ENCODE measurements at places on chromosomes 6 and 20.
A peak's percentile ranks its signal among the peaks of the same experiment; 100 is the strongest.

- DNase-seq: no peak
These were observed 722.4 kb downstream of the GRIK2 start for GRCh38 chr6:102115911-102116310.

DNA sequence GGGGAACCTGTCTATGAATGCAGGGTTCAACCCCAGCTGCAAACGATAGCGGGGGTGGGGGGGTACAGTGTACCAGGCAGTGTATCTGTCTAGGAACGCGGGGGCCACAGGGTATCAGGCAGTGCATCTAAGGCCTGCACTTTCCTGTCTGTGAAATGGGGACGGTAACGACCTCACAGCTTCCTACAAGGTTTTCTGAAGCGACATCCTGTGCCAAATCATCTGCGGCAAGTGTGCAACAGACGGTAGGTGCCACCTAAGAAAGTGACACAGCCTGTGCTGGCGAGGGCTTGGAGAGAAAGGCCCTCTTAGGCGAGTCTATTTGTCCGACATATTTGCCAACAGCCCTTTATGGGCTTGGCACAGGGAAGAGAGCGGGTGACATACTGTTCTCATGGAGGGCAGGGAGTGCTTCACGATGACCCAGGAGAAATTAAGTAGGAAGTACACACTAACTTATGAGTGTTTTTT, 3.8 kb downstream of the DIDO1 start:
- no peak for DNase-seq

- peak; percentile 66 for DNase-seq
These were observed 39.2 kb downstream of the DYNLT1 start for GRCh38 chr6:158605266-158605878.

- DNase-seq: no peak
These were observed 1040.7 kb upstream of the ADGRB3 start for GRCh38 chr6:67594366-67594765.

- no peak for DNase-seq
These were observed 263.7 kb downstream of the SMOC2 start for GRCh38 chr6:168704678-168705077.

- DNase-seq: no peak
These were observed 84.7 kb upstream of the ADGRF1 start for GRCh38 chr6:47126647-47127391.

- peak; percentile 5 for DNase-seq
These were observed 24.7 kb upstream of the BHLHE23 start for GRCh38 chr20:63031251-63032014.

- DNase-seq: no peak
These were observed 219.0 kb downstream of the CDC5L start for GRCh38 chr6:44606504-44606903.

DNA sequence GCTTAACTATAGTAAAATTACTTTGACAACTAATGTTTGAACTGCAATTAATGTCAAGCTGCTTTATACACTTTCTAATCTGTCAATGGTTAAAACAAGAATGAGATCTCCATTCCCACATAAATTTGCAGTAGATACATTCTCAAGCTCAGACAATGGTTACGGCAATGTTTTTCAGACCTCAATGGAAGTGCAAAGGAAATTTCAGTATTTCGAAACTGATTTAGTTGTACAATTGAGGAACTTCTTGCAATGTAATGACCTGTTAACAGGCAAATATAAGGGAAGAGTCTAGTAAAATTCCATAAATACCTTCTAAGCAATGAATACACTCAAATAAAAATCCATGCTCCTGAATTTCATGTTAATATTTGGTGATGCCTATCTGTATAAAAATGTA, 94.7 kb downstream of the ADTRP start:
- no peak for DNase-seq

GRCh38 chr6:33108307-33108706, 32.5 kb downstream of the HLA-DPB1 start:
- DNase-seq: no peak

GRCh38 chr6:44028789-44029310, 98.4 kb downstream of the MRPL14 start:
- DNase-seq: no peak

- DNase-seq: no peak
These were observed 115.0 kb downstream of the TAF4 start for GRCh38 chr20:61950641-61951071.

GRCh38 chr20:44221368-44221954, 10.9 kb upstream of the OSER1 start:
- DNase-seq: no peak

- no peak for DNase-seq
These were observed 426.0 kb downstream of the ADGRB3 start for GRCh38 chr6:69061066-69061465.

DNA sequence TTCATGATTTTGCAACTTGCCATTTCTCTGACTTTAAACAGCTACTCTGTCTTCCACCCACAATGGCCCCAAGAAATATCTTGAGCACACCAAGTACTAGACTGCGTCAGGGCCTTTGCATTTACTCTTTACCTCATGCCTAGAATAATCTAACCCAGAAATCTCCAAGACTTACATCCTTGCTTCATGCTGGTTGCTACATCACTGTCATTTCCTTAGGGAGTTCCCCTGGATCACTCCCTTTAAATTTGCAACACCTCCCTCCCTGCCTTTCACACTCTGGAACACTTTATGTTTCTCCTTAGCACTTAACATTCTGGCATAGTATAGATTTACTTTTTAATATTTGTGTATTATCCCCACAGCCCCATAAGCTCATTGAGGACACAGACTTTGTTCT, 4.9 kb upstream of the ELOVL5 start:
- no peak for DNase-seq

GRCh38 chr6:35686873-35687555, 1.7 kb downstream of the FKBP5 start:
- no peak for DNase-seq

DNA sequence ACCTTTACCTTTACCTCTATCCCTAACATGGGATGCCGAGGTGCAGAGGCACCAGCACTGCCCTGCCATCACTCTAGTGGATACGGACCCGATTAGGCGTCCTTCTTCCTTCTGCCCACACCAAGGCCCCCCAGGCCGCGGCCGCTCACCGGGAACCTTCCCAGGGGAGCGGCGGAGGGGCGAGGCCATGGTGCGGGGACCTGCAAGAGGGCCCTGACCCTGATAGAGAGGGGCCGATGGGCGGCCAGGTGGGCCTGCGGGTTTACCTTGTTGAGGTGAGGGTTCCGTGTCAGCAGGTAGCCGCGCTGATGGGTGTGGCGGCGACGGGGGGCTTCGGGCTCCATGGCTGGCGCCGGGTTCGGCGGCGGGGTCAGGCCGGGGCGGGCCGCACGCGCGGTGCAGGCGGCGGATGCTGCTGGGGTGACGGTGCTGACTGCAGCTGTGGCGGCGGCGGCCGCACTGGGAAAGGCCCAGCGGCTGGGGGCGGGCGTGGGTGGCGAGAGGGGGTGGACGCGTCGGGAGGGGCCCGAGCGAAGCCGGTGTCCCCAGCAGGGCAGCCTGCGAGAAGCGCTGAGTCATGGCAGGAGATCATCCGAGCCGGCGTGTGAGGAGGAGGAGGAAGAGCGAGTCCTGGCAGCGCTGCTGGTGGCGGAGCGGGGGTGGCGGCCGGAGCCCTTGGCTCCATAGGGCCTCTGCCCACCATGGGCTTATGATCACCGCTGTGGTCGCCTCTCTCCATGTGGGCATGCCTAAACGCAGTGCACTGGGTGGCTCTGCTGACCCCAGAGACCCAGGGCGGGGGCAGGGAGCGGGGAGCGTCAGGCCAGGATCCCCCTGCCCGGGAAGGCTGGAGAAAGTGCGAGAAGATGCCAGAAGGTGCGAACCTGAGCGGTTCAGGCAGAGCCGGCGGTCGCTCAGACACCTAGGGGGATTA, at the start of gene ME1:
TSS of gene ME1 (minus strand) at position 441 of the 934 bp plus-strand sequence. CDS start at position 344, 97 bp downstream.
- DNase-seq: peak; percentile 75

- no peak for DNase-seq
These were observed 22.8 kb upstream of the RAB22A start for GRCh38 chr20:58286729-58287128.

DNA sequence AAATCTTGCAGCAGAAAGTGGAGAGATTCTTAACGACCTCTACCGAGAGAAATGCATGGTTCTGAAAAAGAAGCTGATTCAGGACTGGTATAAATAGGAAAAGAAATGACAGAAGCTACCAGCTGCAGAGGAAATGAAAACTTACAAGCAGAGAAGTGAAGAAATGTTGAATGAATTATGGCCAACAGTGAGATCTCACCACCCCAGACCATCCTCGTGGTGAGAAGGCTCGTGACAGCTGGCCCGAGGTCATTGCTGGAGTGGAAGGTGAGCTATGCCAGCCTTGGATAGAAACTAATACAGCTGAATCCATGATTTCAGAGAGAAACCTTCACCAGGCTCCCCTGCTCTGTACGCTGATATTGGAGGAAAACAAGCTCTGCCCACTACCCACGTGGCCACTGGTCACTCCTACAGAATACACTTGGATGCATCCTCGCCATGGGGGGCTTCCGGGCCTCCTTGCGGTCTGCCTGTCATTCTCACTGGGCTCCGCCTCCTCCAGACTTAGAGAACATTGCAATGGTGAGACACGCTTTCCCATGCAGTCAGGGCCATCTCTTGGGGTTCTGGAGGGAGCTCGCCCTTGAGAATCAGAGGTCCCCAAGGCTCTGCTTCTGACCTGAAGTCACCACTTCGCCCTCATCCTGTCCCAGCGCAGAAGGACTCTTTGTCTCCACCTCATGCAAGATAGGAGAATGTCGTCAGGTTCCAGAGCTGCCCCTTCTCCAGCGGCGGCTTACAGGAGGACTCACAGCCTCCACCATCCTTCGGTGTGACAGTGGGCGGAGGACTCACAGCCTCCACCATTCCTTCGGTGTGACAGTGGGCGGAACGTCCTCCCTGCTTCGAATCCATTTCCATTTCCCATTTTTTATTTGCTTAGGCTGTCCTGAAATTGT, 10.6 kb upstream of the TUBB2B start:
- DNase-seq: peak; percentile 44

- no peak for DNase-seq
These were observed 170.3 kb upstream of the TAB2 start for GRCh38 chr6:149147195-149147594.

- no peak for DNase-seq
These were observed 5.1 kb upstream of the HELZ2 start for GRCh38 chr20:63579017-63579694.

DNA sequence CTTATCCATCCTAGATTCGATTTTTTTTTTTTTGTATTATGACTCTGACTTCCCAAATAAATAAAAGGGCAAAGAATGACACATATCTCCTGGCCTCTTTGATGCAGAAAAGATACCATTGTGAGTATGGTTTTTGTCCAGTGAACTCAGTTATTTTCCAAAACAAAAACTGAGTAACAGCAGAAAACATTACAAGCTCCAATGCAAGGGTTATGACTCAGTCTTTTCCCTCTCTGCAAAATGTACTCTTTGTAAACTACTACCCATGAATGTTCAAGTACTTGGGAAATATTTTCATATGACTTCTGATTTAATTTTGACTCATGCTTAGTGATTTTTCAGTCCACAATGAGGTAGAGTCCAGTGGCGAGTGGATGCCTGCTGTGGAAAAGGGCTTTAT, 355.3 kb downstream of the RNF144B start:
- no peak for DNase-seq

GRCh38 chr6:133202610-133203343, 38.4 kb upstream of the EYA4 start:
- DNase-seq: peak; percentile 35

GRCh38 chr6:55405474-55406235, 78.4 kb downstream of the GFRAL start:
- DNase-seq: no peak

- DNase-seq: no peak
These were observed 50.3 kb downstream of the TRPC4AP start for GRCh38 chr20:35042268-35042667.

DNA sequence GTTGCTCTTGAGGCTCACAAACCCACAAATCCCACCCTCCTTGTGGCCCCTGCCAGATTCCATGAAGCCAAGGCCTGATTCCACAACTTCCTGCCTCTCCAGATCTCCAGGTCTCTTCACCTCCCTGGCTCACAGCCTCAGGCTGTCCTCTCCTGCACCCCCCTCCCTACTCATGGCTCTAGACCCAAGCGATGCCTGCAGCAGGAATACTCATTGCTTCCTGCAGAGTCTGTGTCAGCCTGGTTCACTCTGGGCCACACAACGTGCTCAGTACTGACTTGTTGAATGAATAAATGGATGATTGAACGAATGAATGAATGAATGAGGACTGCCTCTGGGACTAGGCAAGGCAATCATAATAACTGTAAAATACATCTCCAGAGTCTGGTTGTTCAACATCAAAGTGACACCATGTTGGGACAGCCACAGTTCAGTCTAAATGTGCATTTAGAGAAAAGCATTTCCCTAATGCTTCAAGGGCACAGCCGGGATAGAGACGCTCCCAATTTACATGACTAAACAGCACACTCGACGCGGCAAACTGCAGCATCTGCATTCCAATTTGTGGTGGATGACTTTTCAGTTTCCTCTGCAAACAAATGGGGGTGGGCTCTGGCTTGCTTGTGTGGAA, 139.9 kb downstream of the GRM4 start:
- DNase-seq: no peak

- no peak for DNase-seq
These were observed 54.0 kb upstream of the CCN2 start for GRCh38 chr6:132005178-132005577.

DNA sequence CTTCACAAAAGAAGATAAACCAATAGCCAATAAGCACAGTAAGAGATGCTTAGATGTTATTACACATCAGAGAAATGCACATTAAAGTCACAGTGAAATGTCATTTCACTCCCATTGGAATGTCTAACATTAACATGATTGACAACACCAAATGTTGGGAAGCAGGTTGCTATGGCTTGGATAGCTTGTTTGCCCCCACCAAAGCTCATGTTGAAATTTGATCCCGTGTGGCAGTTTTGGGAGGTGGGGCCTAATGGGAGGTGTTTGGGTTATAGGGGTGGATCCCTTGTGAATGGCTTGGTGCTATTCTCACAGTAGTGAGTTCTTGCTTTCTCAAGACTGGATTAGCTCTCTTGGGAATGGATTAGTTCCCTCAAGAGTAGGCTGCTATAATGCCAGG, 44.8 kb downstream of the MRAP2 start:
- DNase-seq: no peak

- no peak for DNase-seq
These were observed 19.5 kb downstream of the ADNP start for GRCh38 chr20:50911716-50912115.

DNA sequence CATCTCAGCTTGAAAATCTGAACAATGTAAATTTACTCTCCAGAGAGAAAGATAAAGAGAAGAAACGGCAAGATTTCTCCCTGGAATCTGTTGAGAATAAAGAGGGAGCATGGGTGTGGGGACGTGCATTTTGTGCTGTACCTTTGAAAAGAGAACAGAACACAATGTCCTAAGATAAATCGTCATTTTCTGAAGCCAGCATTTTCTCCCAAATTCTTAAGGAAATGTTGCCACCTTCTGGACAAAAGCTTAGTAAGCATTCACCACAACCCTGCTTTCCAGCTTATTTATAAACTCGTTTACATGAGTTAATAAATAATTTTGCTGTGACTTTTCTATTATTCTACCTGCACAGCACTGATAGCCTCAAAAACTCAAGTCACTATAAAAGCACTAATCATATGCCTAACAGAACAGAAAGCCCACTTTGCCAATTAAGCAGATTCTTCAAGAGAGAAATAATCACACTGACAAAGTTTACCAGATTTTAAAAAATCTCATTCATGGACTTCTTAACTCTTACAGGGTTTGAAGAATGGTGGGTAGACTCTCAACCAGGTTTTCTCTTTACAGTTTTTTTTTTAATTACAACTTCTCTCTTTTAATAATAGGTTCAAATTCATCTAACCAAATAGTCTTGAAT, 155.8 kb downstream of the MBOAT1 start:
- no peak for DNase-seq

- DNase-seq: no peak
These were observed 16.7 kb upstream of the SLC4A11 start for GRCh38 chr20:3255728-3256127.

- peak; percentile 41 for DNase-seq
These were observed 4.3 kb downstream of the PXDC1 start for GRCh38 chr6:3747100-3747737.

All from posterior cingulate gyrus (tissue), 11 donors.